ENCODE measurements at places on chromosomes 6 and 20. TPM values are rescaled to one million over a fixed set of nuclear protein-coding genes. Genes with fewer than 3 reads are reported as not detected.

Gene PPP1R16B
- total RNA-seq: 171 TPM

Gene PSMB8
- 326 TPM for total RNA-seq

Gene LRRC1
- total RNA-seq: 2.4 TPM

Gene RAMACL
- total RNA-seq: 0.13 TPM

Gene PKIG
- 4.4 TPM for total RNA-seq

Gene MUCL3
- not detected for total RNA-seq

Gene OPRM1
- not detected for total RNA-seq

Gene C20orf144
- 0.24 TPM for total RNA-seq

Gene PRRT1
- 0.35 TPM for total RNA-seq

Gene CCDC167
- total RNA-seq: 79.5 TPM

Gene NKX2-2
- total RNA-seq: not detected

Gene SLC22A16
- not detected for total RNA-seq

Gene KIFC1
- 51.6 TPM for total RNA-seq

Gene ZNF831
- 6.9 TPM for total RNA-seq

Gene OR2B6
- not detected for total RNA-seq

Gene HLA-G
- 0.69 TPM for total RNA-seq

All from CD8-positive, alpha-beta memory T cell (primary cell).